ENCODE measurements at places on chromosomes 2 and 18. TPM values are rescaled to one million over a fixed set of nuclear protein-coding genes. Genes with fewer than 3 reads are reported as not detected.

COL5A2 gene
- total RNA-seq, result 17.2 TPM

FKBP1B gene
- 8.0 TPM for total RNA-seq

GRCh38 chr2:95298486-95299111 is 1.5 kb downstream of the KCNIP3 start:
- DNase-seq, result no peak

DNA sequence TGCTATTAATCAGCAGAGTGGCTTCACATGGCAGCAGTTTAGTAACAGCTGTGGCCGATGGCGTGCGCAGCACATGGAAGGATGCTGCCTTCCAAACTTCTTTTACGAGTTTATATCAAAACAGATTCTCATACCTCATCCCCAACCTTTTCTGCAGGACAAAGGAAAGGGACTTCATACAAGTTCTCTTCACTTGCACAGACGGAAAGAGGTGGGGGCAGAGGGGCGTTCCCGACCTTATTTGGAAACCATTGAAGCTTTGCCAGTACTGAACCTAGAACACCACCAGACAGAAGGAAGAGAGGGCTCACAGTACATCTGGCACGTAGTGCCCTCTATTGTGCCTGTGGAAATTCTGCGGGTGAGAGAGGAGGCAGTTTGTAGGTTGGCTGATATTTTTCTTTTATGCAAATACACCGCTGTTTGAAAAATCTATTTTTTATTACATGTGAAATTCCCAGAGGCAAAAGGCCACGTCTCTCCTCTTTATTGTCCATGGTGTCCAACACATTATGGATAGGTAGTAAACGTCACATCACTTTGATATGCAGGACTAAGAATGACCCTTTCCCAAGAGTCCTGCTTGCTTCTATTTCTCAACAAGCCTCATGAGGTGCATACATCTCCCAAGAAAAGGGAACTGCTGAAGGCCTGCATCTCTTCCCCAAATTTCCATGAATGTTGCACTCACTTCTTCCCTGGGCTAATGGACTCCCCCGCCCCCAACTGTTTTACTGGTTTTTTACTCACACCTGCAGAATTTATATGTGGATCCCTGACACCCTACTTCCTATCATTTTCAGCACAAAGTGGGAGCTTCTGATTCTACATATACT is 31.3 kb downstream of the COLEC12 start:
- DNase-seq, result no peak

DNA sequence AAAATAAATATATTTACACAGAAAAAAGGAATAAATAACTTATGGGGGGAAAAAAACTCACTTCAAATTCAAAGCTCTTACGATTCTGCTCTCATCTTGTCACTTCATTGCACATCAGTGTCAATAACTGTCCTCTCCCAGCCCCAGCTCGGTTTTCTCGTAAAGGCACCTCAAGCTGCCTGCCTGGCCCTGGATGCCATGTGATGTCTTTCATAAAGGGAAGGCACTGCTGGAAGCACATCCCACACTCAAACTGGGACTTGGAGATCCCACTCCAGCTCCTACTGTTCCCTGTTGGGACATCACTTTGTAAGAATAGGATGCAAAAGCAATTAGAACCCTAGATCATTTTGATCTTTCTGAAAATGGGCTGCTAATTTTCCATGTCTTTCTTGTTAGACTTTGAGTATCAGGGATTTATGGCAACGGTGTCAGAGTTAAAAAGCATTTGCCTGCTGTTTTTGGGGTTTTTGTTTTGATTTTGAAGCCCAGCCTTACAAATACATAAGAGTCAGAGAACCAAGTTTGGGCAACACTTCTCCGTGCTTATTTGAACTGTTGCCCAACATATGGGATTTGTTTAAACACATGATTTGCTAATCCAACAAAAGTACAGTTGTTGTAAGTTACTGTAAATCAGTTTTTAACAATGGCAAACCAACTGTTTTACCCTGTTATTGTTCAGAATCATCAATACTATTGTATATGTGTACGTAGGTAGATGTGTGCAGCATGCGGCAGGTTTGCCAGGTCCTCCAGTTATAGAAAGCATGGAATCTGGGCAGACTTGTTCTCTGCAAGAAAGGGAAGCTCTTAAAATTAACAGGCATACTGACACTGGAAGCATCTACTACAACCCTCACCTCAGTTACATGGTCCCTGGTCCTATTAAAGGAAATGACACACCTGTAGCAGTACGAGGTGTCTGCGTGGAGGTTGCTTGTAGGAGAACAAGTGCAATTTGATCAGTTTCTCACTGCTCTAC is 20.6 kb downstream of the SERTAD2 start:
- DNase-seq, result no peak

All from suprapubic skin (tissue), 4 donors.